ENCODE measurements at places on chromosomes 1 and 21. TPM values are rescaled to one million over a fixed set of nuclear protein-coding genes. Genes with fewer than 3 reads are reported as not detected.

LCE1A gene
- not detected for polyA plus RNA-seq

GRCh38 chr1:65698590-65698989, 94.1 kb upstream of the PDE4B start:
- no peak for DNase-seq

GRCh38 chr1:238257018-238257621, 366.4 kb upstream of the ZP4 start:
- DNase-seq = no peak

CFHR4 gene
- polyA plus RNA-seq = not detected

SPATA45 gene
- 0.25 TPM for polyA plus RNA-seq

SAMD11 gene
- 18.1 TPM for polyA plus RNA-seq

GRCh38 chr1:60134716-60135115, 61.1 kb upstream of the C1orf87 start:
- DNase-seq = no peak

GRCh38 chr21:16535626-16536025, 805.8 kb downstream of the USP25 start:
- no peak for DNase-seq

DNA sequence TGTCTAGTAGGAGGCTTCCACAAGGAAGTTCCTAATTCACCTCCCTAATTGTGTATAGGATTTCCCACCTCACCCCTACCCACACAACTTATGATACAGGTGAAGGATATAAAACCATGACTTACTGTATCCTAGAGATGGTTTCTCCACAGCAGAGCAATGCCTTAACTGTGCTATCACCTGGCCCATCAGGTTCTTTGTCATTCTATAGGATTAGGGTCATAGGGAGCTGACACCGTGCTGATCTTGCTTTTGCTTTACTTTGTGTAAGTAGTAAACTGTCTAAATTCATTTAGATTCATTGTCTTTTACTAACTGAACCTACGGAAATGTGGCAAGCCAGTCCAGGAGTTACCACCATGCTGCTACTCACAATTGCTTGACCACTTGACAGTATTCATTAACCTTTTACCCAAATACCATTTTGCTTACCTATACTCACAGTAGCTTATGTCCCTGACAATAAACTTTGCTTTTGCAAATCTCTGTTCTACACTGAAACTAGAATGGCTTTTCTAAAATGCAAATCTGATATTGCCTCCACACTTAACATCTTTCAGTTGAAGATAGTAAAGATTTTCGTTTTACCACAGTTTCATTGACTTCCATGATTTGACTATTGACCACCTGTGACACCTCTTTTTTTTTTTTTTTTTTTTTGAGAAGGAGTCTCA, 147.6 kb downstream of the IFI44 start:
- DNase-seq = no peak

- DNase-seq = no peak
Observed at GRCh38 chr1:15047237-15047636, 106.3 kb upstream of the TMEM51 start.

DNA sequence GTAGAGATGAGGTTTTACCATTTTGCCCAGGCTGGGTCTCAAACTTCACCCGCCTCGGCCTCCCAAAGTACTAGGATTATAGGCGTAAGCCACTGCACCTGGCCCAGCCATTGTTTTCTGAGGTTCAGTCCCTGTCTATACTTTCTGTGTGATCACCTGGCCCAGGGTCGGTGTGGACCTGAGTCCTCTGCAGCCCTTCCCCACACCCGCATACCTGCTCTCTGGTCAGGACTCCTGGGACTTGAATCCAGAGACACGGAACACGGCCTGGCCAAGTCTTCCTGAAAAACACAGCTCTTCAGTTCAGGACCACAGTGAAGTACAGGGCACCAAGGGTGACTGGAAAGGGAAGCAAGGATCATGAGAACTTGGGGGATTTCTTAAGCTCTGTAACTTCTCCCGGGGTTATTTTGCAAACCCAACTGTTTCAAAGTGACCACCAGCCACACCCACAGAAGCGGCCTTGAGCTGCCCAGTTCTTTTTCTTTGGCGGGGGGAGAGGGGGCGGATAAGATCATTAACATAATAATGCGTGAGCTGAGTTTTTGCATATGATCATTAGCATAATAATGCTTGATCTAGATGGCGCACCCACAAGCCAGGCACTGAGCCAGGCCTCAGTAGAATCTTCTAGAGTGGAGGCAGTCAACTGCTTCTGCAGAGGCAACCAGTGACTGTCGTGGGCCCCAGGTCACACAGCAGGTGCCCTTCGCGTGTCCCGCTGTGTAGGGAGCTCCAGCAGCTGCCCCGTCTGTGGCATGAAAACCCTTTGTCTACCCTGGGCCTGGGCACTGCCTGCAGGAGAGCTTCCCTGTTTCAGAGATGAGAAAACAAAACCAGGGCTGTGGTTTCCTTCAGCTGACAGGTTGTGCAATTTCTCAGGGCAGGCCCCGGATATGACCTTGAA, 1.7 kb upstream of the NADK start:
- DNase-seq = peak; percentile 74

Measured in large intestine (tissue), 12 donors.